Stimulated activated CD8-positive, alpha-beta memory T cell treated with anti-CD3 and anti-CD28 coated beads, Interleukin-15, amount 100 ng/mL, for 24 hours (primary cell): ENCODE measurements at places on chromosomes 11 and 22.

DNA sequence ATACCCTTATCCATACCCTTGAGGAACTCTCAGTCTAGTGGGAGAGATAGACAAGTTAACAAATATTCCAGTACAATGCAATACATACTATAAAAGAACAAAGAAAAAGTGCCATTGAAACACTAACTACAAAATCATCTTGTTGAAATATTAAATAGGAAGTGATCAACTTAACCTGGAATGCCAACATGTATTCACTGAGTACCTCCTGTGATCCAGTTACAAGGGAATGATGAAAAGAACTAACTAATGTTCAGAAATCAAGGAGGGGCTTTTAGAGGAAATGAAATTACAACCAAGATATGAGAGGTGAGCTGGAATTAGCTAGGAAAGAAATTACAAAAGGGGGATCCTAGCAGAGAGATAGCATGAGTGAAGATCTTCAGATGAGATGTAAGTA lies 6.2 kb upstream of the FIBIN start:
- DNase-seq: no peak

DNA sequence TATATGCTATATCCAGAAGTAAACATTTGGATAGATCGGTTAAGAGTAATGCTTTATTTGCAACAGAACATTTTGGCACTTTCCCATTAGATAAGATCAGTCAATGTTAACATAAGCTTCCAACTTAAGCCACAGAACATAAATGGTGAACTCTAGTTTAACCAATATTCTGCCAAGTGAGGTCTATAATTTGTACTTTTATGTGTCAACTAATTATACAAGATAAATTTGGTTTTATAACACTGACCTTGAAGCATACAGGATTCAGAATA lies 23.5 kb upstream of the BLID start:
- no peak for DNase-seq

DNA sequence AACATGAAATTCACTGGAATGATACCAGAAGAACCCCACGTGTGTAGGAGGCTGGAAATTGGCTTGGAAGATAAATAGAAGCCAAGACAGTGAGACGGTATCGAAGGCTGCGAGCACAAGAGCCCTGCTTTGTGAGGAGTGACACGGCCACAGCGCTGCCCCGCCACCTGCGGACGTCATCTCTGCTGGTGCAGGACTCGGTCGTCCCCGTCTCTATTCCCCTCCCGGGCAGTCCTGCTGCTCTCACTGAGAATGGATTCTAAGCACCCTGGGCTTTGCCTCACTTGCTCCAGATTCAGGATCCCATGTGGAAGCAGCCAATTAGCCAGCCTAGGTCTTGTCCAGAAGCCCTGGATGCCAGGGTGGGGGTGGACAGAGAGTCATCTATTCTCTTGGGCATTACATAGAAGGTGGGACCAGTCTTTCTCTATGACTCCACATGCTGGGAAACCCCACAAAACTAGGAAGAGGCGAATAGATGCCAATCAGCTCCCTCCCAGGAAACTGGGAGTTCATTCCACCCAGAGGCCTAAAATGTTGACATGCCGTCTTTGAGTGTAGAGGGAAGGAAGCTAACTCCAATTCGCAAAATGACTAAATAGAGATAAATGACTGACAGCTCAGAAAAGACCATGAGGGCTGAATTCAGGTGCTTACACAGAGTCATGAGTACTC lies 25.1 kb downstream of the APOL3 start:
- no peak for DNase-seq

- DNase-seq: no peak
Measured at GRCh38 chr22:22243033-22243680, 1.4 kb upstream of the VPREB1 start.

DNA sequence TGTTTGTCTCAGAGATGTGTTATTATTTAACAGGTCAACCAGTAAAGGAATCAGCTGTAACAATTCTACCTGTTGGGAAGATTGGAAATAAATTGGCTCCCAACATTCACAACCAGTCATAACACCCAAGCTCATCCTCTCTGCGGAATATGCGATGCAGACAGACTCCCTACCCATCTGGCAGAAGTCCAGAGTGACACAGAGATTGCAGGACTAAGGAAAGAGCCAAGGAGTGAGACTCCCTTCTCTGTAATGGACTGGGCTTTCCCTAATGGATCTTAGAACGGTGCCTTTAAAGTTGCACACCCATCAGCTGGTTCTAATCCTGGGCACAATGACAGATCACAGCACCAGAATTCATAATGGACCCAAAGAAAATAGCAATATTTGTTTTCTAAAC lies 27.8 kb upstream of the UBASH3B start:
- no peak for DNase-seq

GRCh38 chr22:36432592-36433317 lies 45.0 kb upstream of the MYH9 start:
- DNase-seq: no peak

DNA sequence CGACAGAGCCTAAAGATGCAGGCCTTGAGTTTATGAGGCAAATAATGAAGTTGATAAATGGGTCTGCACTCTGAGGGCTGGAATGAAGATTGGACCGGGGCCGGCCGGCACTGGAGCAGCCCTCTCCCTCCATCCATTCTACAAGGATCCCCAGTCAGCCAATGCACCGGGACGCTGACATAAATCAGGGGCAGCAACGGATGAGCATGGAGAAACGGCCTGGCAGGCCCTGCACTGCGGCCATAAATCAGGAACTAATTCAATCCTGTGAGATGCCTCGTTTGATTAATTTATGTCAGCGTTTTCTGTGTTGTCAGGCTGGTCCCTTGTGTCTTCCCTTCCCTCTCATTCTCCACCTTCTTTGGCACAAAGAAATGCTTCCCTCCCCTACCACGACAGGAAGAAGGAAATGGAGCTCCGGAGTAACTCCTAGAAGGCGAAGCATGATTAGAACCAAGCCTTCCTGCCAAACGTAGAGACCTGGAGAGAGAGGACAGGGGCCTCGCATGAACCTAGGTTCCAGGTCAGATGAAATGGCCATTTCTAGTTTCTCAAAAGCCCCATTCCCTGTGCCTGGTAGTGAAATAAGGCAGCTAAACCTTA lies 358.4 kb downstream of the OPCML start:
- no peak for DNase-seq

GRCh38 chr22:50581031-50581949 lies 1.4 kb downstream of the CHKB start:
- DNase-seq: no peak

GRCh38 chr11:47616726-47617416 lies 22.7 kb upstream of the C1QTNF4 start:
- no peak for DNase-seq

- no peak for DNase-seq
Measured at GRCh38 chr11:121936370-121936769, 179.6 kb downstream of the BLID start.

GRCh38 chr11:131979364-131979763 lies 608.9 kb downstream of the NTM start:
- no peak for DNase-seq

DNA sequence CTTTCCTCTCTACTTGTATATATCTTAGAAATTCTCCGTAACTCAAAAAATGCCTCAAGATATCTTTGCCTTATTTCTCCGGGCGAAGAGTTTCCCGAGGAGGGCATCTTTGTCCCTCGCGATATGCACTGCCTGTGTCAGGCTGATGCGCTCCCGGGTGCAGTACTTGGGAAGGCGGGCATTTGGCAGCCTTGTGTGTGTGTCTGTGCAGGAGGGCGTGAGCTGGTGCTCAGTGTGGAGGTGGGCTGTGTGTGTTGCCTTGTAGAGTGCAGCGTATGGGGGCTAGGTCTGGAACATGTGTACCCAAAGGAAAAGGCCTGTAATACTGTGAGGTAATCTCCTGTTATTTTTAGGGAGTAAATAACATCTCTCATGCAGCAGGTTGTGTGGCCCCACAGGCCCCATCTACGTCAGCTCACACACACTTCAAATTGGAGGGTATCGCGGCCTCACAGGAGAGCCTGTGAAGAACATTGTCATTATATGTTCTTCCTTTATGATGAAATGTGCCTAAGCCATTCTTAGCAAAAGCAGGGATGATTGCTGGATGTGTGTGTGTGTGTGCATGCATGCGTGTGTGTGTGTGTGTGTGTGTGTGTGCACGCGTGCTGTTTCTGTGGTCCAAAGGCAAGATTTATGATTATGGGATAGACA lies 77.5 kb downstream of the KCNJ1 start:
- DNase-seq: no peak

- DNase-seq: no peak
Measured at GRCh38 chr11:14768526-14769188, 123.4 kb downstream of the CYP2R1 start.

- no peak for DNase-seq
Measured at GRCh38 chr22:35548722-35549112, 8.1 kb downstream of the RASD2 start.

GRCh38 chr11:92451063-92451462 lies 226.4 kb downstream of the FAT3 start:
- no peak for DNase-seq
